Fibroblast of skin of back (primary cell): ENCODE measurements at places on chromosomes 3 and 15.

DNA sequence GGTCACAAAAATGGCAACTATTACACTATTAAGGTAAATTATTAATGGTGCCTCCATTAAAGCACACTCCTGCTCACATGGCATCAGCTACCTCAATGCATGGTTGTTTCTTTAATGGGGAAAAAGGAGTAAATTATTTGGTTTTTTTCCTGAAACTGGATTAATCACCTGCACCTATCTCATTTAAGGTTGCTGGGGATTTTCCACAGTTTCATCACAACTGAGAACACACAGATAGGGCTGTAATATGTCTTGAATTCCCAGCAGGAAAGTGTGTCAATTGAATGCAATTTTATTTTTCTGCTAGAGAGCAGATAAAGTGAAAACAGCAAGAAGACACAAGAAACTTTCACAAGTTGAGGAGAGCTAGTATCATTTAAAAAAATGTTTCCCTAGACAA is 36.4 kb downstream of the RFTN1 start:
- DNase-seq: no peak

- DNase-seq: peak; percentile 50
These were observed 161.3 kb upstream of the SLC2A2 start for GRCh38 chr3:171187706-171188290.

GRCh38 chr15:76903251-76903681 is 1.9 kb downstream of the SCAPER start:
- peak; percentile 40 for DNase-seq

DNA sequence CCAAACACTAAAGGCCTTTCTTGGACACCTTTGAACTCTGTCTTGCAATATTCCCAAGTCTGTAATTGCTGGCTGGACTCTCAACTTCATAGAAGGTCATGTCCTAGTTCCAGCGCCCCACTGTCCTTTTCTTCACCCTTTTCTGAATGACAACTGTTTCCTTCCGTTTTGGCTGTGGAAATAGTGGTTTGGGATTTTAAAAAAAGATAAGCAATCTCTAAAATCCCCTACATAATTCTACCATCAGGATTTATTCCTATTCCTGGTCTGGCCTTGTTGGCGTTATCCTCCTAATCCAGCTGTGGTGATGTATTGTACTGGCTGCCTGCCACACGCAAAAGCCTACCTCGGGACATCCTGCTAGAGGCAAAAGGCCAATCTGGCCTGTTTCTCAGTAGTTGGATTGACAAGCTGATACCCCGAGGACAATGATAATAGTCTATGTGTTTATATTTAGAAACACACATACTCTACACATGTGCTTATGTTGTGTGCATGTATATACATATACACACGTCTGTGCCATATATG is 440.3 kb upstream of the DPH6 start:
- DNase-seq: no peak

- peak; percentile 78 for DNase-seq
These were observed 6.2 kb downstream of the TSC22D2 start for GRCh38 chr3:150414258-150414657.

- no peak for DNase-seq
These were observed 150.5 kb downstream of the MECOM start for GRCh38 chr3:169512991-169513390.

- no peak for DNase-seq
These were observed 37.4 kb downstream of the SLC9A9 start for GRCh38 chr3:143810953-143811265.

GRCh38 chr3:126365351-126366277 is 8.4 kb upstream of the KLF15 start:
- DNase-seq: no peak

DNA sequence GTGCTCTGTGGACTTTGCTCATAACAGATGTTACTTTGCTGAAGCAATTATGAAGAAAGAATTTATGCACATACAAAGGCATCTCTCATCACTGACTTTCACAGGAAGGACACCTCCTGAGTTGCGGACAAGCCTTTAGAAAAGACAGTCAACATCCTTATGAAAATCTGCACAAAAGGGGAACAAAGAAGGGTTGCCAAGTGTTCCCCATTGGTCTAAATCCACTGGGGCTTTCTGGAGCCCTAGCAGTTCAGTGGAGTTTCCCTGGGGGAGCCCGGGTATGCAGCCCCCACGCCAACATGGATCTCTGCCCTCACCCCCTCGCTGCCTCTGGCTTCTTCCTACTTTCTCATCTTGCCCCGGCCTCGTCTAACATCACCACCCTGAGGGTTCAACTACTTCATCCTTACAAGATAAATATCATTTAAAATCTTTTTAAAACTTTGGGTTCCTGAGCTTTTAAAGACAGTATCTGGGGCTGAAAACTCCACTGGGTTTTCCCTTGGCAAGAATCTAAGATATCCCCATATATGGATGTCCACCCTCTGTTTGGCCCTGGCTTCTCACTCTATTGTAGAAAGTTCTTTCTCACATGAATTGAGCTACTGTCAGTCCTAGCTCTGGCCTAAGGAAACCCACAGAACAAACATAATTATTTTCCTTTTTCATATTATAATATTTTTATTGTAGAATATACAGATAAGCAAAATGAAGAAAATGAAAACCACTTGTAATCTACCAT is 207.9 kb upstream of the RGMA start:
- no peak for DNase-seq

GRCh38 chr3:173660645-173661299 is 263.2 kb downstream of the NLGN1 start:
- peak; percentile 66 for DNase-seq

DNA sequence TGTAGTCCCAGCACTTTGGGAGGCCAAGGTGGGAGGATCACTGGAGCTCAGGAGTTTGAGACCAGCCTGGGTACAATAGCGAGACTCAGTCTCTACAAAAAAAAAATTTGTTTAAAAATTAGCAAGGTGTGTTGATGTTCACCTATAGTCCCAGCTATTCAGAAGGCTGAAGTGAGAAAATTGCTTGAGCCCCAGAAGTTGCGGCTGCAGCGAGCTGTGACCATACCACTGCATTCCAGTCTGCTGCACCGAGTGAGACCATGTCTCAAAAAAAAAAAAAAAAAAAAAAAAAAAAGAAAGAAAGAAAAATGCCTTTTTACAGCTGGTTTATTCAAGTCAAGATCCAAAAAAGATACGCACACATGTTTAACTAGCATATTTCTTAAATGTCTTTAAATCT is 17.0 kb upstream of the MUC20 start:
- no peak for DNase-seq

DNA sequence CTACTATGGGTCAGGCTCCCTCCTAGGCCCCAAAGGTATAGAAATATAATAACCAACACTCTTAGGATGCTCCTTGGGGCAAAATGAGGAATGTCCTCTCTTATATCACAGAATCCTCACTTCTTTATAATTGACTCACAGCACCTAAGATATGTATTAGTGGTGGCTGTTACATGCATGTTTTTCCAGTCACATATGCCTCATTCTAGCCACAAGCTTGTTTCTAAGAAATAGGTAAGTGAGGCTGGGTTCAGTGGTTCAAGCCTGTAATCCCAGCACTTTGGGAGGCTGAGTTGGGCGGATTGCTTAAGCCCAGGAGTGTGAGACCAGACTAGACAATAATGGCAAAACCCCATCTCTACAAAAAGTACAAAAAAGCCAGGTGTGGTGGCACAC is 57.9 kb upstream of the PSMD6 start:
- no peak for DNase-seq

GRCh38 chr3:189687475-189687874 is 56.3 kb downstream of the TP63 start:
- DNase-seq: no peak

DNA sequence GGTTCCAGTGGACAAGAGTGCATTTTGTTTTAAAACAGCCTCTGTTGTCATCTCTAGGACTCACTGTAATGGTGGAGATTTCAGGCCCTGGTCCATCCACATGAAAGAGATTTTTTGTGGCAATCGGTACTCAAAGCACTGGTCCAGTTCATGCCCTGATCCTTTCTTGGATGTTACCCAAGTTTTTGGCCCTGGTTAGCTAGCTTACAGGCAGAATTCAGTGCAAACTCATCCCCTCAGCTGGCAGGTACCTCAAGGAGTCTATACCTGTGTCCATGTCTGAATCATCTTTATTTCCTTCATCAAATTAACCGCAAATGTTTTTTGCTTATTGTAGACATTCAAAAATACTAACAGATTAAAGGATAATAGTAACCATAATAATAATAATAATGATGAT is 13.7 kb upstream of the MEF2A start:
- DNase-seq: no peak

DNA sequence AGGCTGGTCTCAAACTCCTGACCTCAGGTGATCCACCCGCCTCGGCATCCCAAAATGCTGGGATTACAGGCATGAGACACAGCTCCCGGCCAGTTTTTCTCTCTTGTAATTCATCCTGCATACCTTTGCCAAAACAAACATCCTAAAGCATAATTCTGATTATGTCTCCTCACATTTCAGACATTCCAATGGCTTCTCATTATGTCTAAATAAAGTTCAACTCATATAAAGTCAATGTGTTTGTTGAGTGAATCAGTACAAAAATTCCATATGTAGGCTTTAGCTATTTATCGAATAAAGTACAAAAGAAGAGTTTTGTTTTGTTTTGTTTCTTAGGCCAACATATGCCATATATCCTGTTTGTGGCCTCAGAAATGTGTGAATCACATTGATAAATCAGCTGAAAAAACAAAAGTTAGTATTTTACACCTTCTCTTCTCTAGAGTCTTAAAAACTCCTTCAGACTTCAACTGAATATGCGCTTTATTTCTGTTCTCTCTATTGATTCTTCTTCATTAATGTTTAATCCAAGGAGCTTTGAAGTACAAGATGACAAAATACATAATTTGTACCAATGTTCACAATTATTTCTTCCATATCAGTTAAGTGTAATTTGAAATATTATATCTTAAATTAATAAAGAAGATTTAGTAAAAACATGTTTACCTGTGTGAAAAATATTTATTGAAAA is 165.8 kb downstream of the MECOM start:
- DNase-seq: peak; percentile 72

- DNase-seq: peak; percentile 80
These were observed 37.6 kb upstream of the SFMBT1 start for GRCh38 chr3:53083521-53083920.

GRCh38 chr15:66894986-66895780 is 170.2 kb upstream of the SMAD3 start:
- peak; percentile 72 for DNase-seq

DNA sequence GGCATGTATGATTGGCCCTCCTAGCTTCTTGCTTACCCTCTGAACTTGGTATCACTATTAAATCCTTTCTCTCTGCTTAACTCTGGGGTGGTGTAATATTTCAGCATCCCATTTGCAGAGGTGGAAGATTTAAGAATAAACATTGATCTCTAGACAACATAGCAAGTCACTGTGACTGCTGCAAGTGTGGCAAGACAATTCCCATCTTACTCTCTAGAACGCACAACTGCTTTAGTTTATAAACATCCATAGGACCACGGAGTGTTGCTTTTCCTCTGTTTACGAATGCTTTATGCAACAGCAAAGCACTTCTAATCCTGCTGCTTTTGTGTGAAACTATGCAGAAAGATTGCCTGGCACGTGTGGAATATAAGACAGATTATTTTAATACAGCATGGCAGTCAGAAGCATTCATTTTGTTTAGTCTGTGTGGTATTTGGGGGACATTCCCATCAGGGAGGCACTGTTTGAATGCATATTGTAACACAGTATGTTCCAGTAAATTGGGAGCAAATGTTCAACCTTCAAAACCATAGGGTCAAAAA is 338.9 kb upstream of the TMCO5A start:
- DNase-seq: peak; percentile 24

GRCh38 chr3:114480442-114480841 is 186.6 kb downstream of the TIGIT start:
- no peak for DNase-seq

GRCh38 chr3:191682961-191683360 is 222.0 kb downstream of the PYDC2 start:
- no peak for DNase-seq

DNA sequence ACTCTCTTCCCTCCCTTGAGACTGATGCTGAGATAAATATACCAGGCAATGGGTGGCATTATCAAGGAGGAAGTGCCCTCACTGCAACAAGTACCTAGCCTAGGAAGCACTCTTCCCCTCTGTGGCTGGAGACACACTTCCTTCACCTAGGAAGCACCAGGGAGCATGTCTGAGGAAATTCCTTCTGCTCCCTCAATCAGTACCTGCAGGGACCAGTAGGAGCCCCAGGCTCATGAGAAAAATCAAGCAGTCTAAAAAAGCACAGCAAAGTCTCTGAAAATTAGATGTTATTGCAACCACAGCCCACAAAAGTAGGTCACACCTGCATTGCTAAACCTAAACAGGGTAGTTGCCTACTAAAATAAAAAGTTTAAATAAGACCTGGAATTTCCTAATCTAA is 78.2 kb upstream of the TRPM1 start:
- DNase-seq: no peak

DNA sequence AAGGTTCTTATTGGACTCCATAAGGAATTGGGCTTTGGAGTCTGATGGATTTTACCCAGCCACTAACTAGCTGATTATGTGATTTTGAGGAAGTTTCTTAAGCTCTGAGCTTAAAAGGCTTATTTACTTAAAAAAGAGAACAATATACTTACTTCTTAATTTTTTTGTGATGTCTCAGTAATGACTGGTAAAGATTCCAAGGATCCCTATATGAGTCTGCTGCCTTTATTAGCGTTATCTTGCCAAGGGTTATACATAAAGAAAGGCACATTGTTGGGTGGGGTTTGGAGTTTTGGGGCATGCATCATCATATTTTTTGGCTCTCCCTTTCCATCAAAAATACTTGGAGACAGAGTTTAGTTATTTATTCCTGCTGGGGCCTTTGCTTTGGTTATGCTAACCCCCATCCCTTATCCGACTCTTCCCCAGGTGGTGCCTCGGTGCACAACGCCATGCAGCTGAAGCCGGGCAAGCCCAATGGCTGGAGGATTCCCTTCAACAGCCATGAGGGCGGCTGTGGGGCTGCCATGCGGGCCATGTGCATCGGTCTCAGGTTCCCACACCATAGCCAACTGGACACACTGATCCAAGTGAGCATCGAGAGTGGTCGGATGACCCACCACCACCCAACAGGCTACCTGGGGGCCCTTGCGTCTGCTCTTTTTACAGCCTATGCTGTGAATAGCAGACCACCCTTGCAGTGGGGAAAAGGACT is 6.7 kb downstream of the ADPRH start:
- peak; percentile 79 for DNase-seq

GRCh38 chr3:194084284-194084683 is 51.7 kb upstream of the HES1 start:
- DNase-seq: no peak

- DNase-seq: no peak
These were observed 89.7 kb upstream of the WNT5A start for GRCh38 chr3:55576621-55577388.

GRCh38 chr3:52487050-52487787 is 7.9 kb upstream of the STAB1 start:
- no peak for DNase-seq

- peak; percentile 50 for DNase-seq
These were observed 207.1 kb downstream of the GBE1 start for GRCh38 chr3:81554388-81554787.

- peak; percentile 38 for DNase-seq
These were observed 483.6 kb downstream of the ERC2 start for GRCh38 chr3:55984626-55985025.

GRCh38 chr3:12574661-12575060 is 17.8 kb downstream of the MKRN2 start:
- DNase-seq: no peak

GRCh38 chr15:66515901-66516322 is 10.8 kb downstream of the ZWILCH start:
- peak; percentile 51 for DNase-seq

- no peak for DNase-seq
These were observed 246.3 kb upstream of the SEMA6D start for GRCh38 chr15:47470983-47471382.
